ENCODE measurements at places on chromosomes 6 and 20. TPM values are rescaled to one million over a fixed set of nuclear protein-coding genes. Genes with fewer than 3 reads are reported as not detected.
A peak's percentile ranks its signal among the peaks of the same experiment; 100 is the strongest.

OR11A1 gene
- total RNA-seq: not detected

DNA sequence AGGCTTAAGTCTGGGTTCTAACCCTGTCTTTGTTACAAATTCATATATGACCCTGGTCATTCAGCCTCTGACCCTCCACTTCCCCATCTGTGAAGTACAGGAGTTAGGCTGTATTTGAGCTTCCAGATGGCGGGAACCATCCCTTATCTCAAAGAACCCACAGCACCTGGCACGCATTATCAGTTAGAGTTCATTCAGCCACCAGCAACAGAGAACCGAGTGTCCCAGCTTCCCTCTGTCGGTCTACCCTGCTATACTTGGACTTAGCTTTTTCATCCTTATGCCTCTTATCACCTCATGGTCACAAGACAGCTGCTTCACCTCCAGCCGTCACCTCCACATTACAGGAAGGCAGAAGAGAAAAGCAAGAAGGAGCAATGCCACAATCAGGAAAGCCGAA lies 147.8 kb downstream of the EYA2 start:
- DNase-seq: no peak
- no peaks in the 10 kb centered on the region for H3K36me3 ChIP-seq
- H3K27ac ChIP-seq: no peak overlapping the region
- no peaks in the 10 kb centered on the region for H3K4me1 ChIP-seq
- no peak overlapping the region for H3K4me3 ChIP-seq

GRCh38 chr6:85828973-85829372 lies 186.3 kb upstream of the SYNCRIP start:
- no peak for DNase-seq
- no peak overlapping the region for H3K27ac ChIP-seq
- H3K27me3 ChIP-seq: no peaks in the 10 kb centered on the region
- H3K4me1 ChIP-seq: no peaks in the 10 kb centered on the region
- peaks cover under 1% of the 10 kb centered on the region for H3K36me3 ChIP-seq
- H3K4me3 ChIP-seq: no peak overlapping the region

- no peak overlapping the region for H3K27ac ChIP-seq
- H3K36me3 ChIP-seq: no peaks in the 10 kb centered on the region
- H3K4me3 ChIP-seq: no peak overlapping the region
- peaks cover 26% of the 10 kb centered on the region for H3K4me1 ChIP-seq
- peaks cover 43% of the 10 kb centered on the region for H3K27me3 ChIP-seq
Measured at GRCh38 chr6:167701010-167701409, 125.7 kb upstream of the AFDN start.

GZF1 gene
- 15.6 TPM for total RNA-seq

GRCh38 chr20:40090236-40090635 lies 598.8 kb downstream of the MAFB start:
- H3K36me3 ChIP-seq: no peaks in the 10 kb centered on the region
- no peaks in the 10 kb centered on the region for H3K27me3 ChIP-seq
- no peak for DNase-seq
- H3K27ac ChIP-seq: no peak overlapping the region

PPP1R14C gene
- not detected for total RNA-seq

GRCh38 chr6:152189736-152190135 lies 382.3 kb downstream of the ESR1 start:
- H3K4me3 ChIP-seq: no peak overlapping the region
- peaks cover 15% of the 10 kb centered on the region for H3K4me1 ChIP-seq
- H3K36me3 ChIP-seq: peaks cover 45% of the 10 kb centered on the region
- no peaks in the 10 kb centered on the region for H3K27me3 ChIP-seq
- no peak overlapping the region for H3K27ac ChIP-seq

DNA sequence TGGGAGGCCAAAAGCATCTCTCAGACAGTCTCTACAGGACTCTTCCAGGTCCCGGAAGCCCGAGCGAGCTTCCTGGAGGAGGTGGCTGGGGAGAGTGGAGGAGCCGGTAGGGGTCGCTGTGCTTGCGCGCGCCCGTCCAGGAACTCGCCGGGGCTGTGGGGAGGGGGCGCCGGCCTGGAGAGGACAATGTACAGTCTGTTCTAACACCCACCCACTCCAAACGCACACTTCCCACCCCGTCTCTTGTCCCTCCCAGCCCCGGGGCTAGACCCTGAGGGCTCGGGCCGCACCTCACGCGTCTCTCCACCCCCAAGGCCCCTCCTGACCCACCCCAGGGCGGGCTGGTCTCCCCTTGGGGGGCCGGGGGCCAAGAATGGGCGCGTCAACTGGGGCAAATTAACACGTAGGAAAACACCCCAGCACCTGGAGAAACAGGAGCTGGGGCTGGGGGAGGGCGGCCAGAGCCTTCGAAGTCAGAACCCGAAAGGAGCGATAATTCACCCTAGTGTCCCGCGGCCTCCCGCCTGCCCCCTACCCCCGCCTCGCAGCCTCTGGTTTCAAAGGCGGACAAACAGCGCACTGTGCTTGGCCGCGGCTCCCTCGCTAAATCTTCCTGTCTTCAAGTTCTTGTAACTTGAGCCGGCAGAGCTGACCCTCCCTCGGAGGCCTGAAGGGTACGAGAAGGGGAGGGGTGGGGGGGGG lies 103.2 kb upstream of the FOXP4 start:
- H3K27me3 ChIP-seq: peaks cover 61% of the 10 kb centered on the region
- no peak for DNase-seq
- no peak overlapping the region for H3K27ac ChIP-seq
- peaks cover 39% of the 10 kb centered on the region for H3K4me1 ChIP-seq

GLP1R gene
- not detected for total RNA-seq

- H3K27ac ChIP-seq: no peak overlapping the region
- H3K4me3 ChIP-seq: no peak overlapping the region
- no peaks in the 10 kb centered on the region for H3K4me1 ChIP-seq
- no peaks in the 10 kb centered on the region for H3K36me3 ChIP-seq
- H3K27me3 ChIP-seq: no peaks in the 10 kb centered on the region
- DNase-seq: no peak
Measured at GRCh38 chr6:165117121-165117520, 192.3 kb downstream of the C6orf118 start.

- H3K36me3 ChIP-seq: no peaks in the 10 kb centered on the region
- no peaks in the 10 kb centered on the region for H3K4me1 ChIP-seq
- H3K4me3 ChIP-seq: no peak overlapping the region
- no peak overlapping the region for H3K27ac ChIP-seq
Measured at GRCh38 chr6:154341871-154342270, 14.7 kb downstream of the IPCEF1 start.

DNA sequence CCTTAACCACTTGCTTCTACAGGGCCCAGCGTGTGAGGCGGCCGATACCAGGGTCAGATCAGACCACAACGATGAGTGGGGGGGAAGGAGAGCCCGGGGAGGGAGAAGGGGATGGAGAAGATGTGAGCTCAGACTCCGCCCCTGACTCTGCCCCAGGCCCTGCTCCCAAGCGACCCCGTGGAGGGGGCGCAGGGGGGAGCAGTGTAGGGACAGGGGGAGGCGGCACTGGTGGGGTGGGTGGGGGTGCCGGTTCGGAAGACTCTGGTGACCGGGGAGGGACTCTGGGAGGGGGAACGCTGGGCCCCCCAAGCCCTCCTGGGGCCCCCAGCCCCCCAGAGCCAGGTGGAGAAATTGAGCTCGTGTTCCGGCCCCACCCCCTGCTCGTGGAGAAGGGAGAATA lies 2.8 kb downstream of the RING1 start:
- H3K36me3 ChIP-seq: peaks cover 10% of the 10 kb centered on the region

- H3K27me3 ChIP-seq: peaks cover 7% of the 10 kb centered on the region
- peaks cover 17% of the 10 kb centered on the region for H3K4me1 ChIP-seq
- H3K36me3 ChIP-seq: peaks cover 3% of the 10 kb centered on the region
- DNase-seq: no peak
- no peak overlapping the region for H3K27ac ChIP-seq
Measured at GRCh38 chr6:25946631-25947030, 16.0 kb upstream of the TRIM38 start.

MAN1A1 gene
- total RNA-seq: 19.2 TPM

SMLR1 gene
- total RNA-seq: not detected

C20orf96 gene
- total RNA-seq: 9.6 TPM

- H3K4me3 ChIP-seq: no peak overlapping the region
- H3K4me1 ChIP-seq: peaks cover 6% of the 10 kb centered on the region
- no peak for DNase-seq
- H3K27me3 ChIP-seq: peaks cover 10% of the 10 kb centered on the region
- H3K27ac ChIP-seq: no peak overlapping the region
Measured at GRCh38 chr20:1905009-1905408, 9.8 kb downstream of the SIRPA start.

NNAT gene
- 0.58 TPM for total RNA-seq

GRCh38 chr6:166415833-166416347 lies 33.1 kb upstream of the MPC1 start:
- peaks cover 6% of the 10 kb centered on the region for H3K27me3 ChIP-seq
- H3K27ac ChIP-seq: peak overlapping the region; percentile 85
- DNase-seq: no peak
- peaks cover 73% of the 10 kb centered on the region for H3K4me1 ChIP-seq

NKAIN4 gene
- not detected for total RNA-seq

DNA sequence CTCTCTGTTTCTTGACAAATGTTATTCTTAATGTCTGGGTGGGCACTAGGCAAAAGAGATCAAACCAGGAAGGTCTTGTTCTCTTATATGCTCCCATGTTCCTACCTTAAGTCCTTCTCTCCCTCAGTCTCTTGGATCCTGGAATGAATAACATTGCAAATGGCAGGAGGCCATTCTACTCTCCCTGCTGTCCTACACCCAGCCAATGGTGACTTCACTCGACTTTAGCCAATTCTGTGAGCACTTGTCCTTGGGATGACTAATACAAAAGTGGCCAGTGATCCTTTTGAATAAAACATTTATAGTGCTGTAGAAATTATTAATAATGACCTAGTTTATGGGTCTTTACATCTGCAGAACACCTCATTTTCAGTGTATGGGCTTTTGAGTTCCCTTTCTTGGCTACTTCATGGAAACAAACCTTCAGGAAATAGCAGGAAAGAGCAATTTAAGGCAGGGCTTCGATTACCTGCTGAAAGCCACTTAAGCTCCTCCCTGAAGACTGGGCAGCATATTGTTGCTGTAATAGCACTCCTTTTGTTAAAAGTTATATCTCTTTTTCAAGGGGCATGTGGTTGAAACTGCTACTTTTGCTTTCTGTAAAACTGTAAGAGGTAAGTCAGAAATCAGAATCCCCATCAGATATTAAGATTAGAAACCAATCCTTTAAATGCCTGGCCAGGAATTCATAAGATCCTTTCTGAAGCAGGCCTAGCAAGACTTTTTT lies 10.5 kb downstream of the OTOR start:
- H3K36me3 ChIP-seq: no peaks in the 10 kb centered on the region
- H3K27ac ChIP-seq: no peak overlapping the region
- H3K4me3 ChIP-seq: no peak overlapping the region
- DNase-seq: no peak
- no peaks in the 10 kb centered on the region for H3K4me1 ChIP-seq

GRCh38 chr20:48360342-48360975 lies 467.3 kb downstream of the PREX1 start:
- no peaks in the 10 kb centered on the region for H3K36me3 ChIP-seq
- no peak overlapping the region for H3K27ac ChIP-seq
- H3K4me1 ChIP-seq: no peaks in the 10 kb centered on the region
- H3K27me3 ChIP-seq: peaks cover 4% of the 10 kb centered on the region
- H3K4me3 ChIP-seq: no peak overlapping the region

- H3K36me3 ChIP-seq: no peaks in the 10 kb centered on the region
- no peaks in the 10 kb centered on the region for H3K4me1 ChIP-seq
- H3K27ac ChIP-seq: no peak overlapping the region
- H3K4me3 ChIP-seq: no peak overlapping the region
Measured at GRCh38 chr6:81894788-81895271, 142.3 kb upstream of the TENT5A start.

- peaks cover 73% of the 10 kb centered on the region for H3K27me3 ChIP-seq
- no peak overlapping the region for H3K27ac ChIP-seq
- DNase-seq: no peak
- H3K36me3 ChIP-seq: peaks cover 3% of the 10 kb centered on the region
Measured at GRCh38 chr6:1620504-1621069, 10.9 kb downstream of the FOXC1 start.

Measured in activated naive CD8-positive, alpha-beta T cell treated with anti-CD3 and anti-CD28 coated beads, Interleukin-2, amount 10 ng/mL, durations not matched to agents 7 days and 5 days (primary cell).